Stimulated activated CD4-positive, alpha-beta T cell treated with anti-CD3 and anti-CD28 coated beads, Interleukin-4, amount 100 ng/mL, for 4 hours (primary cell): ENCODE measurements at places on chromosomes 6 and 20.

DNA sequence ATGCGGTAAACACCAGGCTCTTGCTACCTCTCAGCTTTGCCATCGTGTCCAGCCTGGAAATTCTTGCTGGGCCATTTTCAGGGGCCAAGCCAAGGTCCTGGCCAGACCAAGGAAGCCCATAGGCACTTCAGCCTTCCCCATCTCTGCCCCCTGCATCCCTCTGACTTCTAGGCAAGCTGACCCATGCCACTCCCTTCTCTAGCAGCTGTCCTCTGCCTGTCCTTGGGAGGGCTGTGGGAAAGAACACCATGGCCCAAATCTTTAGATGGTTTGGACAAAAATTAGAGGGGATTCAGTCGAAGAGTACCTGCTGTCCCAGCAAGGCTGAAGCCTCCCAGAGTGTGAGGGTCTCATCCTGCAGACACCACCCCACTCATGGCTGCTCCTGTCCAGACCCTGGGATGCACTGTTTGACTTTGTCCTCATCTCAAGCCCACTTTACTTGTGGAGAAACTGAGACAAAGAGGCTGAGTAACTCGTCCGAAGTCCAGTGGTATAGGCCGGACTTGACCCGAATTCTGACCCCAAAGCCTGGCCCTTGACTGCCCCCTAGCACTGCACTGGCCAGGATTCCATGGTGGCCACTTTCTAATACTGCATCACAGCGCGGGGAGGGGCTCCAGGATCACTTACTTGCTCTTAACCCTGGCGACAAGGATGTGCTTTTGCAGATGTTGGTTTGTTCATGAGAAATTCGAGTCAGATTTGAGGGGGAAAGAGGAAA, 22.4 kb upstream of the STX16 start:
- no peak for DNase-seq

DNA sequence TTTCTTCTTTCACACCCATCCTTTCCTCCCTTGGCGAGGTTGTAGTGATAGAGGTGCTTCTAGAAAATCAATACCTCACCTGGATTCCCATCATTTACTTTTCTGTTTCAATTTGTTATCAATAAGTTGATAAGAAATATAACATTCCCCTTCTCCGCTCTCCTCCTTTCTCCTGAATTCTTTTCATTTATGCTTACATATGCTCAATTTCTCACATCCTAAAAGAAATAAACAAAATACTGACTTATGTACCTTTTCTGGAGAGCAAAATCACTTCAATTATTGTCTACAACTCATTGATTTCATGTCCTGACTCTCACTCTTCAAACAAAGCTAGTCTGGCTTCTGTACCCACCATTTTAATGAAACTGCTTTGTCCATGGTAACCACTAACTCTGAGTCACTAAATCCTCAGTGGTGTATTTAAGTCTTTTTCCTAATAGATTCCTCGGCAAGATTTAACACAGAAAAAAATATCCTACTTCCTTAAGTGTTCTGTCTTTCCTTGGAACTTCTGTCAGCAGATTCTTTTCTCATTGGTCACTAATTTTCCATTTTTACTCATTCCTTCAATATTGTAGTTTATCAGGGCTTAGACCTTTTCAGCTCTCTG, 289.6 kb downstream of the RFPL4B start:
- no peak for DNase-seq

GRCh38 chr6:117303323-117303722, 38.0 kb downstream of the VGLL2 start:
- DNase-seq = no peak

DNA sequence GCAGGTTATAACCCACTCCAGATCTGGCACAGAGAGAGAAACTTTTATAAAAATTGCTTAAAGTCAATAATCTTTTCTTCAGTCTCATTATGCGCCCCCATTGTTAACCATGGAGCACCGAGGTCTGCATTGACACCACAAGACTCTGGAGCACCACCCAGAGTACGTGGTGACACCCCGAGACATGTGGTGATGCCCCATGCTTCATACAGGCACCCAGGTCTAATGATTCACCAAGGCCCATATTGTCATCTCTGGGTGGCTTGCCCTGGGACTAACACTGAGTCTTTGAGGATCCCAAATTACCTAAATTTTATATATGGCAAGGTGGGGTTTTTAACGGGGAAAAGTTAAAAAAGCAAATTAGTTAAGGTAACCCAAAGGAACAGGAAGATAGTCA, 31.1 kb downstream of the CD109 start:
- no peak for DNase-seq

GRCh38 chr6:27994616-27995015, 37.6 kb downstream of the OR2B6 start:
- no peak for DNase-seq

- no peak for DNase-seq
Measured at GRCh38 chr20:35791097-35791496, 19.3 kb downstream of the PHF20 start.

GRCh38 chr6:36848658-36849441, 9.6 kb upstream of the CPNE5 start:
- DNase-seq = no peak

- DNase-seq = no peak
Measured at GRCh38 chr6:38144365-38144945, 324.9 kb downstream of the ZFAND3 start.

DNA sequence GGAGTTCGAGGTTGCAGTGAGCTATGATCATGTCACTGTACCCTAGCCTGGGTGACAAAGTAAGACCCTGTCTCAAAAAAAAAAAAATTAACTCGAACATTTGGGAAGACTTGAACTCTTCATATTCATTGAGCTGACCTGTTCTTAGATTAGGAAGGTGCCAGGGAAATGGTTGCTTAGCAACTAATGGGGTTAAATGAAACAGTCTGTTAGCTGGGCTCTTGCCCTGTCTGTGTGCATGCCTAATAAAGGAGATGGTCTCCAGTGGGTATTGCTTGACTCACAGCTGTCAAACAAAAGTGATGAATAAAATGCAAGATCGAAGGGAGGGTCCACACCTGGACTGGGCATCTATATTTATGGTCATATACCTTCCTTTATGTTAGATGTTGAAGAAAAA, 101.8 kb downstream of the KLHL32 start:
- DNase-seq = no peak

DNA sequence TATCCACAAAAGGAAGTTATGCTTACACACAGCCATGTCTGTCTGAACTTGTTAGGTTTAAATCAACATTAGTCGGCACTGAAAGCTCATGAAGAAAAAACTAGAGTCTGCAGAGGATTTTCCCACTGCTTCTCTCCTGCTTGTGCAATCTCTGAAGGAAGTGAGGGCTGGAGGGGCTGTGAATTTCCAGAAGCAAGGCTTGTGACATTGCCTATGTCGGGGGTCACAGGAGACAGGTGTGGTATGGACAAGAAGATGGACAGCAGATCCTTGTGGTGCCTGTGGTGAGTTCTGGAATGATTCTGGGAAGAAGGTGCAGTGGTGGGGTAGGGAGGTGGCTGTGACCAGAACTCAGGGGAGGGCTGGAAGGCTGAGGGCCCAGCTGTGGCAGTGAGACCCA, 84.3 kb upstream of the TRAF3IP2 start:
- no peak for DNase-seq

DNA sequence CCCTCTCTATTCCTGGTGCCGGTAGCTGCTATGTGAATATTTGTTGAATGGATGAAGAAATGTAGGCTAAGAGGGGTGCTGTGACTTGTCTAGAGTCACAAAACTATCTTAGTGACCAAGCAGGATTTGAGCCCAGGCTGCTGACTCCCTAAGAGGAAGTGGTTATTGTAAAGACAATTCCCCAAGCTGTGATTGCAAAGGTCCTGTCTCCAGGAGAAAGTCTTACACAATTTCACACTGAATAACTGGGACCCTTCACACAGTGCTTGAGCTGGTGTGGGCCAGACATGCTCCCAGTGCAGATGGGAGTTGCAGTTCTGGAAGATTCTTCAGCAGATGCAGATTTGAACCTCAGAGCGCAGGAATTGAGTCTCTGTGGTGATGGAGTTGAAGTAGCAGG, 38.1 kb downstream of the IYD start:
- DNase-seq = no peak

GRCh38 chr20:9617940-9618339, 103.5 kb downstream of the LAMP5 start:
- no peak for DNase-seq

DNA sequence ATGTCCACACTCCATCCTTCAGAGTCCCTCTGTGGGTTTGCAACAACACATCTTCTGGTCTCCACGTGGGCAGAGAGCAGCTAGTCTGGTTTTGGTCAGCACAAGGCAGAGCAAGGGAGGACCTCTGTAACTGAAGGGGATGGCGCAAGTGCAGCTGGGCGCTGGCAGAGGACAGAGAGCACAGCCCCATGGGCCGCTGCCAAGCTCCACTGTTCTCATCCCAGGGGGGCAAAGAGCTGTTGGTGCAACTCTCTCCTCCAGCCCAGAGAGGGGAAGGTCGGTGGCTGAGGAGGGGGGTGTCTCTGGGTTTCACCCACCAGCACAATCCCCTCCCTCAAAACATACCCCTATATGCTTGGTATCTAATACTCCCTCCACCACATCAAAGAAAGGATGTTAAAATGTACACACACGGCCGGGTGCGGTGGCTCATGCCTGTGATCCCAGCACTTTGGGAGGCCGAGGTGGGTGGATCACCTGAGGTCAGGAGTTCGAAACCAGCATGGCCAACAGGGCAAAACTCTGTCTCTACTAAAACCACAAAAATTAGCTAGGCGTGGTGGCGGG, 9.1 kb downstream of the ATP9A start:
- no peak for DNase-seq

GRCh38 chr20:22789676-22790075, 205.3 kb upstream of the FOXA2 start:
- DNase-seq = no peak
